ENCODE measurements at places on chromosomes 1 and 21.

DNA sequence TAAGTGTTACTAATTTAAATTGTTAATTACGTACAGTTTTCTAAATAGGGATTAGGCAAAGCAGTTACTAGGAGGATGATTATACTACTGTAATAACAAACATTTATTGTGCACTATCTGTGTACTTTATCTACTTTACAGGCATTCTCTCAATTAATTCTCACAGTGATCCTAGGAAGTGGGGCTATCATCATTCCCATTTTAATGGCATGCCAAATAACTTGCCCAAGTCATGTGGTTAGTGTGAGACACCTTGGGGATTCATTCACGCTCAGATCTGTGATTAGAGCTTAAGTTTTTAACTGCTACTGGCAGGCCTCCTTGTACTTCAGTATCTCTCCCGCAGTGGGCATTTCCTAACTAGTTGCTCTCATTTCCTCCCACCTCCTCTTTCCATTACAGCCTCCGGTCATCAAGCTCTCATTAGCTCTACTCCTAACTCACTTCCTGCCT, 11.5 kb downstream of the PHLDA3 start:
- no peak for DNase-seq

DNA sequence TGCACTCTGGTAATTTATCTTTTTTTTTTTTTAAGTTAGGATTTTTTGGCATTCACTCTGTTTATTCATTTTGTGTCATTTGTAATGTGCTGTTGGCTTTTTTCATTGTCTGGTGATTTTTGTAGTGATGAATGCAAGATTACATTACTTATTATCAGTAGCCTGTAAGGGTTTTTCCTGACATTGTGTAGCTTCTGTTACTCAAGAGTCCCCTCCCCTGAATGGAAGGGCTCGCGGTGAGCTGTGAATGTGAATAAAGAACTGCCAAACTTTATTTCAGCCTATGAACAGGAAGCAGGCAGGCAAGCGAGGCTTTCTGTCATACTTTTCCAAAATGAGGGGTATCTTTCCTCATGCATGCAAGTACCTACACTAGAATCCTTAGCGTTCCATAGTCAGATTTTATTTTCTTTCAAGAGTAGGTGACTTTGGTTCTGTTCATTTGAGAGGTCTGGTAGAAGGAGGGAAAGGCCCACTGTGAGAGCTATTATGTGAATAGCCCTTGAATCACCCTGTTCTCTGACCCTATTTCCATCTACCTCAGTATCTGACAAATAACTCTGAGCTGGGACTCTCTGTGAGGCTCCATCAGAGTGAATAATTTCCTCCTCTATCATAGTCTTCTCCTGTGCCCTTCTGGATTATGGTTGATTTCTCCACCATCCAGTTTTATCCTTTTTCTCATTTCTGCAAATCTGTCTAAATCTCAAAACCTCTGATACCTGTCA, 114.0 kb downstream of the CD247 start:
- no peak for DNase-seq

- no peak for DNase-seq
These were observed 26.5 kb downstream of the OLIG1 start for GRCh38 chr21:33096426-33096825.

GRCh38 chr1:103953386-103953785, 203.7 kb downstream of the AMY1C start:
- DNase-seq: no peak
